ENCODE measurements at places on chromosomes 11 and 22.

DNA sequence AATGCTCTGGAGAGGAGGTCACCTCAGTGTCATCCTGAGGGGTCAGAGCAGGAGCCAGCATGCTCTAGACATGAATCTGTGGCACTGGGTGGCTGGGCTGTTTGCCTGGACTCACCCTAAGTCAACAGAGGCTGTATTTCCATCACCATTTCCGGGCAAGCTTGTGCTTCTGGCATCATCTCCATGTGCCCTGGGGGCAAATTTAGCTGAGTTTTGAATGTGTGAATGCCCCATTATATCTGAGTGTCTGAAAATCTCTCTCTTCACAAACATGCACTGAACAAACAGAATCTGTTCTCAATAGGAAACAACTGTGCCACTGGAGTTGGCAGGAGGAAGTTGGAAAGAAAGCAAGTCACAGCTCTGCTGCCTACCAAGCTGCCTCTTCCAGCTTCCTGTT is 356.2 kb downstream of the GRM5 start:
- no peak for DNase-seq

DNA sequence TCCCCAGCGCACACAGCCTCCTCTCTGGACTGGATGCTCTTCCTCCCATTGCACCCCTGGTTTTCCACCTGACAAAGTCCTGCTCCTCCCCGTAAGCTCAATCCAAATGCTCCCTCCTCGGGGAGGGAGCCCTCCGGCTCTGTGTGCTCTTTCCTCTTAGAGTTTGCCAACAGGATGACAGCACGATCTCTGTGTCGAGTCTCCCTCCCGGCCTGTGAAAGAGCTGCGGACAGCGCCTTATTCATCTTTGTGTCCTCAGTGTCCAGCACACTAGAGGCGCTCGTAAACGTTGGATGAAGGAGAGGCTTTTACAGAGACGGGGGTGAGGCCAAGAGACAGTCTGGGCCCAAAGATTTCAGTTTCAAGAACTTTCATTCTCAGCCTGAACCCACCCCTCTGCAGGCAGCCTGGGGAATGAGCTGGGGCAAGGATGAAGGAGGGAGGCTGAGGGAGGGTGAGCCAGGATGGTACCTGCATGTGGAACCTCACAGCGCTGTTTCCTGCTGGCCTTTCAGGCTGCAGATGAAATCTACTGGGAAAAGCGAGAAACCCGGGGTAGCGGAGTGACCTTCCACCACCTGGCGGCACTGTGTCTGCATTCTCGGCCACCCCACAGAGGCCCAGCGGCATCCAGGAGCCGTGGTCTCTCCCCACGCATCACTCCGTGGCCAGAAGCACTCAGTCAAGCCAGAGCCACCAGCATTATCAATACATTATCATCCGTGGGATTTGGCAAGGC is 8.5 kb upstream of the TMPRSS4 start:
- DNase-seq = no peak

DNA sequence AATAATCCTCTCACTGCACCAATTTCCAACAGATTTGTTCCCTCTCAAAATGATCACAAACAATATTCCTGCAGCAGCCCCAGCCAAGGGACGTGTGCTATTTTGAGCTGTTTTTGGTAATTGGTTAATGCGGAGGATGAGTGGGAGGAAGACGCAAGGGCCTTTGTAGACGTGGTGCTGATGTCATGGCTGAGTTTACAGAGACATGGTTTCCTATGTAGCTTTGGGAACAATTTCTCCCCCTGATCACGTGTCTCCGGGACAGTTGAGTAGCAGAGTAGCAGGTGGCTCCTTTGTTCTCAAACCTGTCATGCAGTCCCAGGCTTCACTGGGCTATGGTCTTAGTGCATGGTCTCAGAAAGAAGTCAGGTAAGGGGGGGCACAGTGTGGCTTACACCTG is 183.2 kb upstream of the NECTIN1 start:
- no peak for DNase-seq

DNA sequence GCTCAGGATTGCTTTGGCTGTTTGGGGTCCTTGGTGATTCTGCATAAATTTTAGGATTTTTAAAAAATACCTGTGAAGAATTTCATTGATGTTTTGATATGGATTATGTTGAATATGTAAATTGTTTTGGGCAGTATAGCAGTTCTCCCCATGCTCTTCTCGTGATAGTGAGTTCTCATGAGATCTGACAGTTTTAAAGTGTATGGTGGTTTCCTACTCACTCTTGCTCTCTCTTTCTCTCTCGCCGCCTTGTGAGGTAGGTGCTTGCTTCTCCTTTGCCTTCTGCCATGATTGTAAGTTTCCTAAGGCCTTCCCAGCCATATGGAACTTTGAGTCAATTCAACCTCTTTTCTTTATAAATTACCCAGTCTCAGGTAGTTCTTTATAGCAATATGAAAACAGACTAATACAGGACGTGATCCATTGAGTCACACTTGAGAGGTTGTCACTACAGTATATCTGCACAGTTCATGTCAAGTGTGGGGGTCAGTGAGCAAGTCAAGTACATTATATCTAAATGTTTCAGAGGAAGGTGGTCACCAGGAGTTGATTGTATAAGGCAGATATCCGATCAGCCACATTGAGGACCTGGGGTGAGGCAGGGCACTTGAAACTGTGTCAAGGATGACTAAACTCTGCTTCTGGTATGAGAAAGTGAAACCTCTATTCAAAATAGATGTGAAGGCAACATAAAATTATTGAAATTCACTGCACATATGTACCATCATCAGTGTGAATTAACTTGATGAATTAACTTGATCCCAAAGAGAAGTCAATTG is 70.7 kb upstream of the CCDC179 start:
- no peak for DNase-seq

DNA sequence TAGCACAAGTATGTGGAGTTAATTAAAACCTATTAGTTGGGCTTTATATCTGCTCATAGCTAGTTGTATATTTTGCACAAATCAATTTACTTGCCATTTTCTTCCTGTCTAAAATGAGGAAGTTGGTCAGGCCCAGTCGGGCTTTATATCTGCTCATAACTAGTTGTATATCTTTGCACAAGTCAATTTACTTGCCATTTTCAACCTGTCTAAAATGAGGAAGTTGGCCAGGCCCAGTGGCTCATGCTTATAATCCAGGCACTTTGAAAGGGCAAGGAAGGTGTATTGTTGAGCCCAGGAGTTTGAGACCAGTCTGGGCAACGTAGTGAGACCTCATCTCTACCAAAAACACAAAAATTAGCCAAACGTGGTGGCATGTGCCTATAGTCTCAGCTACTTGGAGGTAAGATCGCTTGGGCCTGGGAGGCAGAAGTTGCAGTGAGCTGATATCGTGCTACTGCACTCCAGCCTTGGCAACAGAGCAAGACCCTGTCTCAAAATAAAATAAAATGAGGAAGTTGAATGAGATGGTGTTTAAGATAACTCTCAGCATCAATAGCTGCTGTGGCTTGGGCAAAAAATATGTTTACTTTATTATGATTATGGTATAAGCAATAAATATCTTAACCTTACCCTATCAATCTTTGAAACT is 1558.6 kb upstream of the RAG2 start:
- no peak for DNase-seq

GRCh38 chr11:123434262-123434661 is 4.2 kb downstream of the GRAMD1B start:
- DNase-seq = no peak

DNA sequence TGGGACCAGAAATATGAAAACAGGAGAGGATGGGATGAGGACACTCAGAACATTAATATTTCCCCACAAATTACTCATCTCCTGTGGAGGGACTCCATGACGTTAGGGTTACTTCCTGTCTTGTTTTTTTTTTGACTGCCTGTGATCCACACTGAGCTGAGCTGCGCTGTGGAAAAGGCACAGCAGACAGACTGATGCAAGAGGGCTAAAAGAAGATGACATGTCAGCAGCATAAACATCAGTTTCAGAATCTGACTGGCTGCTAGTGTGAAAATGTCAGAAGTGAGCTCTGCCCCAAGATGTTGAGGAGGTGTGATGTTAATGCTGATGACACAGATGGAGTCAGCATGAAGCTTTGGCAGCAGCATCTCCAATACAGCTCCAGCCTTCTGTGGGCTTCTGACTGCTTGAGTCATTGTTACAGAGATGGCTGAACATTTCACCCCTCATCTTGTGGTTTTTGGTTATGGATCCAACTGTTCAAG is 286.8 kb downstream of the BLID start:
- peak; percentile 99 for DNase-seq

DNA sequence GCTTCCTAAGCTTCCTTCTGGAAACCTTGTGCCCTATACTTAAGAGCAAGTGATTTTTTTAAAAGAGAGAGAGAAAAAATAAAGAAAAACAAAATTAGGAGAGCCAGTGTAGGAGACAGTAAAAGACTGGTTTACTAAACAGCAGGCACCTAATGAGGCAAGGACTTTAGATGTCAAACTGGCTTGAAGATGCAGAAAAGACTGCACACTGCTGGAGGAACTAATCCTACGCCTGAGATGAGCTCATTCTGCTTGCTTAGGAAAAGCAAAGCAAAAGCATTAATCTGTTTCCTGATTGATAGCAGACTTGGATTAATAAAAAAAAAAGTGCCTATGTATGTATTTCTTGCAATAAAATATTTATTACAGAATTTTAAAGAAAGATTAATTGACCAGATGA is 113.6 kb upstream of the SEZ6L start:
- no peak for DNase-seq

DNA sequence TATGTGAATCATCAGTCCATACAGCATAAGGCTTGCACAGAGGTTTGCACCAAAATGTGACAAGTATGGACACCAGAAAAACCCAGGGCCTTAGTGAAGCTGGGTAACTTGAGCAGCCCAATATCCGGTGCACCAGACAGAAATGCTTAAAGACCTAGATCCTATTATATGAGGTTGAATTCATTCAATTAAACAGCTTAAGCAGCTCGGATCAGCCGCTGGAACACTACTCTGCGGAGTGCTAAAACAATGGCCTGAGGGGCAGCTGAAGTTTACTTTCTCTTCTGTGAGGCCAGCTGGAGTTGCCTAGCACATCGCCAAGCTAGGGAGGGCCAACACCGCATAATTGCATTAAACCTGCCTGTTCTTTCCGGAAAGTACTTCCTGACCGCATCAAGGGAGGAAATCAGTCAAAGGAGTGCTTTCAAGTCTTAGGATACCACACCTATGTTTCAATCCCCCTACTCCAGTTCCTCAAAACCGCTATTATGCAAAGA is 17.0 kb upstream of the FAM181B start:
- DNase-seq = no peak

DNA sequence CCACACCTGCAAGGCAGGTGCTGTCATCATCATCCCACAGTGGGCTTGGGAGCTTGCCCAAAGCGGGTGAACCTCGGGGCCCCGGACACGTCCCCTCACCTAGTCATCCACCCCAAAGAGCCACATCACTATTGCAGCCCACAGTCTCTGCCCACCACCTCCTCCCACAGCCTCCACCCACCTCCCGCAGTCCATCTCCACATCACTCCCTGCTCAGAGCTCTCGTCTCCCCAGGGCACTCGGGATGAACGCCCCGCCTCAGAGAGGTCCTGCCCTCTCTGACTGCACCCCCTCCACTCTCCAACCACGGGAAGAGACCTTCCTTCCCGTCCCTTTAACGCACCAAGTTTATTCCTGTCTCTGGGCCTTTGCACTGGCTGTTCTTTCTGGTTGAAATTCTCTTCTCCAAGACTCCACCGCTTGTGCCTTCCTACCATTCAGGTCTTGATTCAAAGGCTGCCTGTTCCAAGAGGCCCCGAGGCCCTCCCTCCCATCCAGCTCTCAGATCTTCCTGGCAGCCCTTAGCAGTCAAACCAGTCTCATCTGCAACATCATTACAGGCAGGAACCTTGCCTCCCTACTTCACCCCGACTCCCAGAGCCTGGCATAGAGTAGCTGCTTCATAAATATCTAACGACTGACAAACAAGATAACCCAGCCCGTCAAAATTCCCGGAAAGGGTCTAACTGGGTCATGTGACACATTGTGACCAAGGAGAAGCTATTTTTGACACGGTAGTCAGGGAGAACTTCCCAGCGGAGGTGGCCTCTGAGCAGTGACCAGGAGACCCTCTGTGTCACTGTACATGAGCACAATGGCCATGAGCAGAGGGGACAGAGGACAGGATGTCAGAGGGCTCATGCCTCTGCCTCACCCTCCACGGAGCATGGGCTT is 11.1 kb downstream of the KCNJ4 start:
- no peak for DNase-seq

GRCh38 chr11:18684267-18684666 is 14.3 kb upstream of the TMEM86A start:
- no peak for DNase-seq

DNA sequence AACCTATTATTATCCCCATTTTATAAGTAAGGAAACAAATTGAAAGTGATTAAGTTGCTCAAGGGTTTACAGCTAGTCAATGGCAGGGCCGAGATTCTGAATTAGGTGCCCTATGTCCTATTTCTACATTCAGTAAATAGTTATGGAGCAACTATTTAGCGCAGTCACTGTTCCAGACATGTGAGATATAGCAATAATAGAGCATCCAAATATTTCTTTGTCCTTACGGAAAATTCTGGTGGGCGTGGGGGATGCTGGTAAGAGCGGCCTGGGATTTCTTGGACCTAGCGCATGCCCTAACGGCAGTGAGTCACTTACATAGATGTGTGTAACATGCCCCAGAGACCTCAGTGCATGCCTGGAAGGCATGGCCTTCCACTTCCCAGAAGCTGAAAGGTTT is 4.4 kb downstream of the DTX4 start:
- no peak for DNase-seq

- no peak for DNase-seq
Observed at GRCh38 chr11:13229136-13229535, 48.5 kb upstream of the BMAL1 start.
